ENCODE measurements at places on chromosomes 5 and 9. TPM values are rescaled to one million over a fixed set of nuclear protein-coding genes. Genes with fewer than 3 reads are reported as not detected.

ZDHHC21 gene
- total RNA-seq, result 20.6 TPM

DIRAS2 gene
- total RNA-seq, result not detected

ACOT12 gene
- not detected for total RNA-seq

RNF208 gene
- total RNA-seq, result 2.3 TPM

SHISAL2B gene
- not detected for total RNA-seq

ABLIM3 gene
- total RNA-seq, result 4.2 TPM

MRPL22 gene
- 13.2 TPM for total RNA-seq

Measured in transverse colon (tissue), 4 donors.